ENCODE measurements at places on chromosomes 11 and 22.

DNA sequence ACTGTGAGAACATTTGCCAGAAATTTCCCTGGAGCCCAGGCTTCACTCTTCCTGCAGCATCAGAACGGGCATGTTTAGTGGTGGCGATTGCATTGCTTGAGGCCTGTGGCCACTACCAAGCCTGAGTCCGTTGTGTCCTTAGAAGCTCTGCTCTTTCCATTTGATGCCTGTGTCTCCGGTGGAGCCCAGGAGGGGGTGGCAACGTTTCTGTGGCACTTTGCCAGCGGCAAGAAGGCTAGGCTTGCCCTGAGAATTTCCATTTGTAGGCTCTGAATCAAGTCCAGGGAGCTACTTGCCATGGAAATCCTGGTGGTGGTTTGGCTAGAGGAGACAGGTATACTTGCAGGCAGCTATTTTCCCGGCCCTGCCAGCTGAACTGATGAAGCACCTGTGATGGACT lies 47.1 kb downstream of the ADAMTS8 start:
- no peak for DNase-seq

GRCh38 chr11:70109903-70110302 lies 31.8 kb downstream of the ANO1 start:
- DNase-seq, result no peak

- DNase-seq, result no peak
Observed at GRCh38 chr11:130620548-130620947, 172.1 kb downstream of the ADAMTS15 start.

GRCh38 chr11:116911976-116912734 lies 74.7 kb upstream of the APOA1 start:
- DNase-seq, result no peak

DNA sequence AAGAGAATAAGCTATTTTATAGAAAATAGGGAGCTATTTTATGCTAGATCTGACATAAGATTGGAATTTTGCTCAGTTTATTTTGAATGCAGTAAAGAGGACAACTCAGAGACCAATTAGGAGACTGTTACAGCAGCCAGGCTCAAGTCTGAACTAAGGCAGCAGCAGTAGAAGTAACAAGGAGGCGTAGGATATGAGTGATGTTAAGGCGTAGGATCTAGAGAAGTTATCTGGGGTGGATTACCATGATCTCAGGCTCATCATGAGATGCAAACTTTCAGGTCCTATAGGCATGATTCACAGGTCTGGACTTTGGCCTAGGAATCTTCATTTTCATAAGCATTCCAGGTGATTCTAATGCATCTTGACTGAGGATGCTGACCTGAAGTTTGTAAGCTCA lies 108.9 kb upstream of the BLID start:
- DNase-seq, result no peak

- no peak for DNase-seq
Observed at GRCh38 chr11:14270690-14271542, 88.1 kb downstream of the RRAS2 start.

DNA sequence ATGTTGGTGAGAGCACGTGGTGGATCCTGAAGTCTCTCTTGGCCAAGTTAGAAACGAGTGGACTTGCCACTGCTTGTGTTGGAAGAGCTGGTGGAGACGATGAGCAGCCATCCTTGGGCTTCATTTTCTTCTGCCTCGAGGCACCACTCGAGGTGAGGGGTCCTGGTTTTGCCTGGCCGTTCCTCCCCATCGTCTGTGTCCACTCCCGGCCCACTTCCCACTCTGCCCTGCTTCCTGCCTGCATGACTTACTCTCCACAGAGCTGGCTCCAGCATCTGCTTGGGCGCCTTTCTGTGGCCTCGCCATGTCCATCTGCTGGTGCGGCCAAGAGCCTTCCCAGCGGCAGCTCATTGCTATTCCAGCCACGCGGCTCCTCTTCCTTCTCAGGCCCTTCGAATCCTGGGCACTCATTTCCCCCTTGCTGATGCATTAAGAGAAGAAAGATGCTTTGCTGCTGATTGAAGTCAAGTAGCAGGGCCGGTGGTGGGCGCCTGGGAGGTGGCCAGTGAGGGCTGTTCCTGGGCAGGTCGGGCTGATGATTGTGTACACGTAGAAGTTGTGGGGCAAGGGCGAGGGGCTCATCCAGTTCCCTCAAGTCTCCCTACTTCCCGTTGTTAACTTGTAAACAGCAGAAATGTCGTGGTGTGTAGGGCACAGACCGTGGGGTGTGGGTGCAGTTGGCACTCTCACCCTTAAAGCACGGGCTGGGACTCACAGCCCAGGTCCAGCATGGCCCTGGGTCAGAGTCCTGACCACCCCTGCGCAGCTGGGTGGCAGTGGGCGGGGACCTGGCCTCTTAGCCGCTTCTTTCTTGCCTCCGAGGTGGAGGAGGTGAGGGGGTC lies 292.0 kb downstream of the TBC1D22A start:
- DNase-seq, result no peak

GRCh38 chr22:27973846-27974245 lies 54.8 kb upstream of the PITPNB start:
- no peak for DNase-seq

DNA sequence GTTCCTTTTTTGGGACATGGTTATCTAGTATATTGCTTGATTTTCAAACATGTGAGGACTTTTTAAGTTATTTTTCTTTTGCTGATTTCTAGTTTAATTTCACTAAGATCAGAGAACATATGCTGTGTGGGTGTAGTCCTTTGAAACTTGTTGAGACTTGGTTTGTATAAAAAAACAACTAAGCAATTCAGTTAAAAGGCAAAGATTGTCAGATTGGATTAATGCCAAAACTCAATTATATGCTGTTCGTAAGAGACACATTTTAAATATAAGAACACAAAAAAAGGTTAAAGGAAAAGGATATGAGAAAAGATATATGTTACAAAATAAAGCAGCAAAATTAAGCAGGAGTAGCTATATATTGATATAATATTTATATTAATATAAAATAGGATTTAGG lies 17.8 kb upstream of the RRM1 start:
- no peak for DNase-seq

GRCh38 chr22:39765046-39765445 lies 128.5 kb downstream of the ENTHD1 start:
- DNase-seq, result no peak

DNA sequence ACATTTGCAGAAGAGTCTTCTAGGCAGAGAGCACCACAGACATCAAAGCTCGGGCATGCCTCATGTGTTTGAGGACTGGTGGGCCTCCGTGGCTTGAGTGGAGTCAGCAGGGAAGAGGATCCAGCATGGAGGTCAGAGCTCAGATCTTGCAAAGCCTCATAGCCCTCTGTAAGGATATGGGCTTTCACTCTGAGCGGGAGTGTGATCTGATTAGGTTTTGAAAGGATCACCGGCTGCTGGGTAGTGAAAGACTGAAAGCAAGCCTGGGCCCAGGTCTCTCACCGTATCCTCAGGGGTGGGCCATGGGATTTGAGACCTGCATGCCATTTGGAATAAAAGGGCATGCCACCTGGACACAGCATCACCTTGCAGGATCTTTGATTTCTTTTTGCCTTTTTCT lies 112.7 kb downstream of the TEAD1 start:
- no peak for DNase-seq

- no peak for DNase-seq
Observed at GRCh38 chr11:66267039-66267378, 1.4 kb upstream of the RAB1B start.

GRCh38 chr11:12187399-12187798 lies 77.0 kb downstream of the MICAL2 start:
- DNase-seq, result no peak

- DNase-seq, result peak; percentile 36
Observed at GRCh38 chr22:35349704-35350538, 31.0 kb upstream of the HMOX1 start.

DNA sequence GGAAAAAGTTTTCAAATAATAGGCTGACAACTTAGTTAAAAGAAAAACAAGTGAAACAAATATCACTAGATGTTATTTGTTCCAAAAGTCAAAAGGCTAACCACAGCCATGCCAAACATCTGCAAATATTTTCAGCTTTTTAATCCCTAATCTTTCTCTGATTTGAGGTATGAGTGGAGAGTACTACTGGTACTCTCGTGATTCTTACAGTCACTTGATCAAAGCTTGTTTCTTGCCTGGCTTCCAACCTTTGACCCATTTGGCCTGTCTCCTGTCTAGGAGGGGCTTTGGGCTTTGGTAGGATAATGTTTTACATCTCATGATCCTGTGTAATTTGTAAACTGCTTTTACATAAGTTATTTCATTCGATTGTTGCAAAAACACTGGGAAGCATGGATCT lies 301.8 kb upstream of the SORL1-AS1 start:
- no peak for DNase-seq

- no peak for DNase-seq
Observed at GRCh38 chr11:119618208-119618909, 110.6 kb downstream of the NECTIN1 start.

- DNase-seq, result no peak
Observed at GRCh38 chr11:16815047-16815767, 76.8 kb downstream of the C11orf58 start.

DNA sequence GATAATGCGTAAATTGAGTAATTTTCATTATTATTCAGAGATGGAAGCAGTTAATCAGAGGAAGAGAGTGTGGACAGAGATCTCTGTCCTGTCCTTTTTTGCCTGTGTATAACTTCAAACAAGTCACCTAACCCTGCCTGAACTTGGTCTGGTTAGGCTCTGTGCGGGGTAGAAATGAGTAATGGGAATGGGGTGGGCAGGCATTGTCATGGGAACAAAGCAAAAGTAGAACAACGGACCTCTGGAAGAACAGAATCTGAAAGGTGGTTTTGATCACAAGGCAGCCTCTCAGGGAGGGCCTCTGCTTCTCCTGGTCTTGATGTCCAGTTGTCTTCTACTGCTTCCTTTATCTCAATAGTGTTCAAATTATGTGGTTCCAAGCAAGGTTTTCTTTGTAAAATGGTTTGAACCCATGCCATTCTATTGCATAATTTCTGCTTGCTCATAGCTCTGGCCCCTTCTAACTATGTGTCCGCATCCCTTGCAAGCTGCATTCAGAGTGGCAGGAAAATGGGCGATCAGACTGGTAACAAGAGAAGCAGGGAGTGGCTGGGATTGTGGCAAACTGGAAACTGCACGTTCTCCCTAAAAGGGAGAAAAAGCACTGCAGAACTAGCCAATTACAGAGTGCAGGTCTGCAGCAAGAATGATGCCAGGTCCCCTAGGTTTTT lies 76.1 kb downstream of the PRR5L start:
- no peak for DNase-seq

DNA sequence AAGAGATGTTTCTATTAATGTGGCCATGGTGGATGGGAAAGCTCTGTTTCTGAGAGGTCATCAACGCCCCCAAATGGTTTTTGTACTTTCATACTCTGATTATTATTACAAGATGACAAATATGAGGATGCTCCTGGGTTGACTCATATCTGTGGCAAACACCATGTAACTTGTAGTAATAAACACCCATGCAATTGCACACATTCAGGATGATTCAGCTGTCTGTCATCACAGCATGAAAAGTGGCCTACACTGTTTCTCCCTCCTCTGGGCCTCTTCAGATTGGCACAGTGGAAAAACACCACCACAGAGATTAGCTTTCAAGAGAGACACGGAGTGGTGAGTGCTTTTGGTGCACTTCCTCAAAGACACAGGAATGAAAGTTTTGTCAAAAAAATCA lies 85.4 kb downstream of the MTNR1B start:
- DNase-seq, result no peak

DNA sequence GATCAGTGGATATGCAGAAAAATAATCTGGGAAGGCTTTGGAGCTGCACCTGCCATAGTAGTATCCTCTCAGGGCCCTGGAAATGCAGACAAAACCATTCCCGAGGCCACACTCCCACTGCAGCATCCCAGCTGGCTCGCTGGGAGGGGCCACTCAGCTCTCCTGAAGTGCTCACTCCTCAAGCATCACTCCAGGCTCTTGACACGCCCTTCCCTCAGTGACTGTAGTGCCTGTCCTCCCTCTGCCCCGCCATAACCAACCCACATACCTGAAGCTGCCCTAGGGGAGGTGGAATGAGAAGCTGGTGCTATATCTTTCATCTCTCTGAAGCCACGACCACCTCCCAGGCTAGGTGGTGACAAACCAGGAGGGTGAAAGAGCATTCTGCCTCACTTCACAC lies 4.8 kb downstream of the DSCAML1 start:
- DNase-seq, result no peak

- DNase-seq, result no peak
Observed at GRCh38 chr11:45880772-45881570, 4.5 kb upstream of the MAPK8IP1 start.

GRCh38 chr11:101745756-101746155 lies 161.9 kb upstream of the TRPC6 start:
- DNase-seq, result no peak

DNA sequence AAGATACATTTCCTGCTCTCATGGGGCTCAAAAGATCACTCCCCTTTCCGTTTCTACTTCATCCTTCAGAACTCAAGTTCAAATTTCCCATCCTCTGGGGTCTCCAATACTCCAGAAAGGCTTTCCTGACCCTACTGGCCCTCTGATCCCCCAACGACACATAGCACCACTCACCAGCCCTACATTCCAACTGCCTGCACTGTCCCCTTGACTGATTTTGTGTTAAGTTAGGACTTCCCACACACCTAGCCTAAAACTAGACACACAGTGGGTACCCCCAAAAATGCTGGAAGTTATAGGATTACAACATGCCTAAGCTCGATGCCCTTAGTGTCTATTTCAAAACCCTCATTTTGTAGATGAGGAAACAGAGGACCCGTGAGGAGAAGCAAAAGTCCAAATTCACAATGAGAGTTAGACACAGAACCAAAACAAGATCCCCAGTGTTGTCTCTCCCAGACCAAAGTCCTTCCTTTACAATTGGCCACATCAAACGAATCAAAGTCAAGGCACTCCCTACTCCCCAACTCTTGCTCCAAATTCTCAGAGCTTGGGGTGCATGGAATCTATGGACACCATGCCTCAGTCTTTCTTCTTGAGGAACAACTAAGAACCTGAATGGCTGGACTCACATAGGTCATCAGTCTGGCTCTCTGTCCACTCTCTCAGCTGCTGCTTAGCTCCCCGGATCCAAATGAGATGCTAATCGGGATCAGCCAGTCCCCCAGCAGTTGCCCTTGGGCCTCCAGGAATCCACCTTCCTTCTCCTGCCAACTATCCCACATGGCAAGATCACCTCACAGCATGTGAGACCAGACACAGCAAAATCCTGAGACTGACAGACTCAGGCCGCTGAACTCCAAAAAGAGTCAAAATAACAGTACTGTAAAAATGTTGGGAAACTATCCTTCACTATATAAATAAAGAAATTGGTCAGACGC lies 1.7 kb downstream of the CLPB start:
- DNase-seq, result no peak

- DNase-seq, result no peak
Observed at GRCh38 chr11:105100206-105100605, 39.4 kb downstream of the CARD18 start.

- DNase-seq, result no peak
Observed at GRCh38 chr22:48346911-48347310, 1480.8 kb downstream of the BRD1 start.

Measured in right kidney (tissue), 9 donors.